Memory B cell (primary cell): ENCODE measurements at places on chromosomes 7 and 10.

DNA sequence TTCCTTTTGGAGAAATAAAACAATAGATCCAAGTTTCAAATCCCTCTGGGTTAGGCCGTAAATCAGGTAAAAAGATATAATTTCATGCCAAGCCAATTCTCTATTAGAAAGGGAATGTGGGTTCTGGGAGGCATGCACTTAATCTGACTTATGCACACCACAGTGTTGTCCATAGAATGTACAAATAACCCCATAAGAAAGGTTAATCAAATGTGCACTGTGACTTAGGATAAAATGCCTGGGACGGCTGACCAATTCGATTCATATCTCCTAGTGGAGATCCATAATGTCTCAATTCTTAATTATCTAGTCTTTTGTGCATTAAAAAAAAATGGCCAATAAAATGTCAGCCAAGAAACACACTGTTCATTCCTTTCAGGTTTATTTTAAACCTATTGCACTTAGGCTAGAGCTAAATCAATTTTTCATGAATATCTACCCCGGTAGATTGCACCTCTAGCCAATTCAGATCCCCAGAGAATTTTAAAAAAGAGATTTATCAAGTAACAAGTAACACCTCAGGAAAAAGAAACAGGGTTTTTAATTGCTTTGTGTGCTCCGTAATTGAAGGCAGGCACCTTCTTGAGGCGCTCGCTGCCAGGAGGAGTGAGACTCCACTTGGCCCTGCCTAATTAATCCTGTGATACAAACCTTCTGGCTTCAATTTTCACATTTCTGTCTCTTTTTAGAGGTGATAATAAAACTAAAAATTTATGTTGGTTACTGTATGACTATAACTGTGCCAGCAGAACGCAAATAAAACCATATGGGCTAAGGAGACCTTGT lies 265.1 kb downstream of the ETV1 start:
- no peak for DNase-seq

- no peak for DNase-seq
Measured at GRCh38 chr7:148402159-148402558, 188.4 kb upstream of the C7orf33 start.

- no peak for DNase-seq
Measured at GRCh38 chr10:46240684-46241565, 45.9 kb upstream of the ANTXRL start.

DNA sequence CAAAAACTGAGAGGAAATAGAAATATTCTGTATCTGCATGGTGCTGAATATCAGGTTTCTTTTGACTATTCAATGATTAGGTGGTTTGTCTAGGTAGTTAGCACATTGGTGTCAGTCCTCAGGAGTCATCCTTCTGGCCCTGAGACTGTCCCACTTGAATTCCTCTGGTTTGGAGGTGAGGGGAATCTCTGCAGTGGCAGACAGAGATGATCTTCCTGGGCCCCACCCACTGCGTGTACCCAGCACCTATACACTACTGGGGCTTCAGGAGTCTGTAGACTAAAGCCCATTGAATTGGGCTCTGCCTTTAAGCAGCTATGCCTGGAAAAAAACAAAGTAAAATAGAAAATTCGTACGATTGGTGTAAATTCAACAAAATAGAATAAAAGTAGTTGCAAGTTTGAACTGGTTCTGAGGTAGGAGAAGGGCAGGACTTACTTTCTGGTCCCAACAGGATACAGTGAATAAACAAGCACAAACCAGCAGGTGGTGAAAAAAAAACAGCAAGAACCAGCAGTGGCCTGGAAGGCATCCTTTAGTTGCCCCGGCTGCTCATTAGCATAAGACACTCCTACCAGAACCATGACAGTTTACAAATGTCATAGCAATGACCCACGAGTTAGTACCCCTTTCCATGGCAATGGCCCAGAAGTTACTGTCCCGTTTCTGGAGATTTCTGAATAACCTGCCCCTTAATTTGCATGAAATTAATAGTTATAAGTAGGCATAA lies 1.7 kb downstream of the LIPM start:
- no peak for DNase-seq

GRCh38 chr7:16203065-16203464 lies 218.3 kb downstream of the CRPPA start:
- DNase-seq = no peak

DNA sequence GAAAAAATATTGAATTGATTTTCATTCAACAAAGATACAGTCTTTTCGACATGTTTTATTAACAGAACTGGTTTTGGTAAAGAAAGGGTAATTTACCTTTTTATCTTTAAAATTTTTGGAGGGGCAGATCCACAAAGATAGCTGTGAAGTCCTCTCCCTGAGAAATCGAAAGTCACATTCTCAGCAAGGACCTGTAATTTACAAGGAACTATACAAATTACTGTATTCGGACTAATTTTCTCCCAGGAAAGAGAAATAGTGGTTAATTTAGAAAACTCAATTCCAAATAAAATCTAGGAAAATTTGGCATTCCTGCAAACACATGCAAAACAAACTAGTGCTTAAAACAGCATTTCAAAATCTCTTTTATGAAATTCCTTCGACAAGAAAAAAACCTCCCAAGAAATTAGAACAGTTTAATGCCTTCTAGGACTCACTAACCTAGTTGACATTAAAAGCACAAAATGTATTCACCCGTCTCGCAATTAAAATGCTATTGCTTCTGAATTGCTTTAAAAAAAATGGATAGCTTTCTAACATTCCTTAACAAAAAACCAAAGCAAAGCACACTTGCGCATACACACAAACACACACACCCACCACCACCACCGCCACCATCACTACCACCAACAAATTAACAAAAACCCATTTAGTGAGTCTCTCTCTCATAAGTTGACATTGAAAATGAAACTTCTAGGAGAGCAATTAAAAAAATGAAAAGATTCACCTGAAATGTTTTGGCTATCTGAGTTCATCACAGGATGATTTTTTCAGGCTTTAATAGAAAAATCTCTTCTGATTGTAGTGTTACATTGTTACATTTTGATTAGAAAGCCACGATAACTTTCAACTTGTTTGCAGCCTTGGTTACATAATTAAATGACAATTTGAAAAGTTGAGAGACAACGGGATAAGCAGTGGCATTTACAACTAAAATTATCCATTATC lies 4.0 kb upstream of the NKX2-3 start:
- DNase-seq = no peak

DNA sequence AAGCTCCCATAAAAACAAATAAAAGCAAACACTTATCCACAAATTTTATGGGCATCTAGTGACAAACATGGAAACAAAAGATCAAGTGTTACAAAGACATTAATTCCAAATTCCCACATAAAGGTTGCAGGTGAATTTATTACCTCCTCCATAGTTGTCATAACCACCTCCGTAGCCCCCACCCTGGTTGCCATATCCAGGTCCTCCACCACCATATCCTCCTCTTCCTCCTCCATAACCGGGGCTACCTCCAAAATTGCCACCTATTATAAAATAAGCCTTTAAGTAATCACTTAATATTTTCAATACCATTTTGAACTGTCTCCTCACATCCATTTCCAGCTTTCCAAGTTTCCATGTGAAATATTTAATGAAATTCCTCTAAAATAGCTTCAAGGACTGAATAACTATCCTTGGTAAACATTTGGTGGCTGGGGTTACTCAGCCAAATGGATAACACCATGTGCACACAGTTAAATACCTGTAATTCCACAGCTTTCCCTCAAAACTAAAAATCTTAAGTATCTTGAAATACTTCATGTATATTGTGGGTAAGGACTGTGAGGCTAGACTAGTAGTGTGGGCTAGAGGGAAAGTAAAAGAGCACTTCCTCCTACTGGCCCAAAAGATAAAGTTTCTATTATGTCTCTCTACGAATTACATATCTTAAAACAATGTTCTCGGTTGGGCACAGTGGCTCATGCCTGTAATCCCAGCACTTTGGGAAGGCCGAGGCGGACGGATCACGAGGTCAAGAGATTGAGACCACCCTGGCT lies 6.9 kb downstream of the HNRNPA2B1 start:
- no peak for DNase-seq

DNA sequence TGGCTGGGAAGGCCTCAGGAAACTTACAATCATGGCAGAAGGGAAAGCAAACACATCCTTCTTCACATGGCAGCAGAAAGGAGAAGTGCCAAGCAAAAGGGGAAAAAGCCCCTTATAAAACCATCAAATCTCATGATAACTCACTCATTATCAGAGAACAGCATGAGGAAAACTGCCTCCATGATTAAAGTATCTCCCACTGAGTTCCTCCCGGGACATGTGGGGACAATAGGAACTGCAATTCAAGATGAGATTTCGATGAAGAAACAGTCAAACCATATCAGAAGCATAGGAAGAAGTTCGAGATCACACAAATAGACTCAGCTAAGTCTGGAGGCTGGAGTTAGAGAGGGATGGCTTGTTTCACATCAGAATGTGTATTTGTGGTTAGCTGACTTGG lies 869.4 kb upstream of the PHF14 start:
- no peak for DNase-seq

- peak; percentile 34 for DNase-seq
Measured at GRCh38 chr10:9209105-9209798, 1154.8 kb downstream of the GATA3 start.

- no peak for DNase-seq
Measured at GRCh38 chr10:125811251-125811650, 11.8 kb downstream of the UROS start.

- no peak for DNase-seq
Measured at GRCh38 chr7:157547611-157548010, 210.8 kb downstream of the DNAJB6 start.

GRCh38 chr10:64733980-64734379 lies 1212.8 kb downstream of the REEP3 start:
- DNase-seq = no peak

DNA sequence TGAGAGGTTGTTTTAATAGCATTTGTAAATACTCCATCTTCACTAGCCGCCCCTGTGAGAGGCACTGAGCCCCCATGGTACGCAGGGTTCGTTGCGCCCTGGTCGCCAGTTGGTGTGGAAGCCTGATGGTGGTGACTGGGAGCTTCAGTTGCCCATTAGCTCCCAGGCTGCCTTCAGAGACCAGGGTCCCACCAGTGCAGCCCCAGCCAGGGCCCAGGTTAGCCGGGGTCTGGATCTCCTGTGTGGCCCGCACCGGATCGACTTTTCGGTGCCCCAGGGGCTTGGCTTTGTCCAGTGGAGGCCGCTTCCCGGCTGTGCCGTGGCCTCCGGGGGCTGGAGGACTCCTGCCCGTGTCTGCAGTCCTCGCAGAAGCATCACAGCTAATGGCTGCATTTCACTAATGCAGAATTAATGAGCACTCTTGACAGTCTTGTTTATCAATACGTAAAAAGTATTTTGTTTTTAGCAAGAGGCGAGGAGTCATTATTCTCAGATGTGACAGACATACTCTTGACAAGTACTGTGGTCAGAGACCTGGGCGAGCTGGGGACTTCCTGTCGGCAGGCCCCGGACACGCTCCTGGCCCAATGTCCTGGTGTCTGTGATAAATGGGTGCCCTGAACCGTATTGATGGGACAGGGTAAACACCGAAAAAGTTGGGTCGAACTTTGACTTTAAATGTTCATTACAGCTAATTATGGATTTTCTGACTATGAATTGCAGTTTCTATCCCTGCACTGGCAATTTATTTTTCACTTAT lies 99.8 kb downstream of the NKX6-2 start:
- DNase-seq = no peak

DNA sequence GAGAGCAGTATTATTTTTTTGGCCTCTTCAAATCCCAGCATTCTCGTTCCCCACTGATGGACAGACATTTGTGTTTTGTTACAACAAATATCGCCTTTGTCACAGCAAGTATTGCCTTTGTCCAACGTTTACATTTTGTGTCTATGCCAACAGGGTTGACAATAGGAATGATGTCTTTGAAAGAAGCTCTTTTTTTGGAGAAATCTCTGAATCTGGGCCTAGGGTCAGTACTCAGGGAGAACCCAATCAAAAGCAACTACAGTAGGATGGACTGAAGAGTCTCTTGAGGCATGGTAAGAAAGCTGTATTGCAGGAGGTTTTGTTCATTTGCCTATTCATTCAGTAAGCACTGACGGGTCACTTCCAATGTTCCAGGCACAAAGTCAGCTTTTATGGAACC lies 57.7 kb upstream of the KLF14 start:
- no peak for DNase-seq

DNA sequence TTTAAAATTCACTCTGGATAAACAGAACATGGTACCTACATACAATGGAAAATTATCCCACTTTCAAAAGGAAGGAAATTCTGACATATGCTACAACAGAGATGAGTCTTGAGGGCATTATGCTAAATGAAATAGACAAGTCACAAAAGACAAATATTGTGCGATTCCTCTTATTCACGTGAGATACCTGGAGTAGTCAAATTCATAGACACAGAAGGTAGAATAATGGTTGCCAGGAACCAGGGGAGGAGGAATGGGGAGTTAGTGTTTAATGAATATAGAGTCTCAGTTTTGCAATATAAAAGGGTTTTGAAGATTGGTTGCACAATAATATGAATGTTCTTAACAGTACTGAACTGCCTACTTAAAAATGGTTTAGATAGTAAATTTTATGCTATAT lies 69.8 kb upstream of the WAC start:
- DNase-seq = no peak

- DNase-seq = no peak
Measured at GRCh38 chr7:20395104-20395503, 64.4 kb downstream of the ITGB8 start.

DNA sequence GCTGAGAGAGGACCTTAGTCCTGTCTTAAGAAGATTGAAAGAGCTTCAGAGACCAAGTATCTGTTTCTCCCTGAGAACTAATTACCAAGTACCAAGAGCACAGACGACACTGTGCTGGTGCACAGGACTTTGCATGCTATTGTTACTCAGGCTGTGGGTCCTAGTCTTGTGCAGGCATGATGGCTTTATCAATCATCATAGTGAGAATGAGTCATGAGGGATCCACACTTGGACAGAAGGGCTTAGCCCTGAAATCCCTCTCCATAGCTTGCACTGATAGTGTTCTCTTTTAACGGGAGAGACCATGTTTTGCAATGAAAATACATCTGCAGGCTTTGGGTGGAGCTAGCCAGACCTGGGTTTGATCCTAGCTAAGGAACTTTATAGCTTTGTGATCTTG lies 93.3 kb downstream of the SORCS3 start:
- DNase-seq = no peak

- no peak for DNase-seq
Measured at GRCh38 chr7:21367537-21367936, 60.3 kb upstream of the SP4 start.

GRCh38 chr10:128000471-128001362 lies 93.8 kb downstream of the PTPRE start:
- no peak for DNase-seq

- no peak for DNase-seq
Measured at GRCh38 chr7:158683541-158683940, 21.1 kb downstream of the NCAPG2 start.

DNA sequence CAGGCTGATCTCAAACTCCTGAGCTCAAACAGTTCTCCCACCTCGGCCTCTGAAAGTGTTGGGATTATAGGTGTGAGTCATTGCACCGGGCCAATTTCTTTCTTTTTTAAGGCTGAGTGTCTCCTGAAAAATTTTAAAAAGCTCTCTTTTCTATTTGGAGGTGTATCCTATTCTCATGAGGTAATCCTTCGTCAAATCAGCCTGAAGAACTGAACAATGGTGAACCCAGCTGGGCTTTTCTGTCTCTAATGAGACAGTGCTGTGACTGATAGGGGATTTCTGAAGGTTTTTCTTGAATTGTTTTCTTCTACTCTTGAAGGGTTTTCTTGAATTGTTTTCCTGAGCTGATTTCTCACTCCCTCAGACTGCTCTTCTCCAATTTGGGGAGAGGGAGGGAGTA lies 30.9 kb upstream of the CALU start:
- no peak for DNase-seq

GRCh38 chr7:124188576-124188975 lies 155.7 kb upstream of the TMEM229A start:
- DNase-seq = no peak
